ENCODE measurements at places on chromosomes 5 and 9.

GRCh38 chr9:108672475-108673190 is 183.2 kb downstream of the ACTL7B start:
- no peak for DNase-seq

DNA sequence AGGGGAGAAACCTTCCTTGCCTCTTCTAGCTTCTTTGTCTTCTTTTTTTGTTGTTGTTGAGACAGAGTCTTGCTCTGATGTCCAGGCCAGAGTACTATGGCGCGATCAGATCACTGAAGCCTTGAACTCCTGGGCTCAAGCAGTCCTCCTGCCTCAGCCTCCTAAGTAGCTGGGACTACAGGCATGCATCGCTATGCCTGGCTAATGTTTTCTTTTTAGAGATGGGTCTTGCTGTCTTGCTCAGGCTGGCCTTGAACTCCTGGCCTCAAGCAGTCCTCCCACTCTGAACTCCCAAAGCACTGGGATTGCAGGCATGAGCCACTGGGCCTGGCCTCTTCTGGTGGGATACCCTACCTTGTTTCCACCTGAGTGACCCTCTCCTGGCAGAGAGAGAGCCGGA is 3.4 kb upstream of the PAXX start:
- no peak for DNase-seq

GRCh38 chr9:117365438-117365837 is 49.4 kb downstream of the ASTN2 start:
- no peak for DNase-seq

DNA sequence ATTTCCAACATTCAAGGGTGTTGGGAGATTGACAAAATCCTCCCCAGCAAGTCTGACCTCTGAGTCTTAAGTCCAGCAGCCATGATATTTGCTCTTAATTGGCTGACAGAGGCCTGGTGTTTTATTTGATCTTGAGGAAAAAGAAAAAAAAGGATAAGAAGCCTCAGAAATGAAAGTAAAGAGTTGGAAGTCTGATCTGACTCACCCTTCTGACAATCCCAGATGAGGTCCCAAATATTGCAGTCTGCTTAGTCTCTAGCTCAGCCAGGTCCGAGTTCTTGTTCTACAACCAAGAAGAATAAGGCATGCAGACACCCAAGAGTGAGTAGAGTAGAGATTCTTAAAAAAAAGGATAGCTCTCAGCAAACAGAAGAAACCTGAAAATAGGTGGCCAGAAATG is 632.5 kb upstream of the ST8SIA4 start:
- no peak for DNase-seq

DNA sequence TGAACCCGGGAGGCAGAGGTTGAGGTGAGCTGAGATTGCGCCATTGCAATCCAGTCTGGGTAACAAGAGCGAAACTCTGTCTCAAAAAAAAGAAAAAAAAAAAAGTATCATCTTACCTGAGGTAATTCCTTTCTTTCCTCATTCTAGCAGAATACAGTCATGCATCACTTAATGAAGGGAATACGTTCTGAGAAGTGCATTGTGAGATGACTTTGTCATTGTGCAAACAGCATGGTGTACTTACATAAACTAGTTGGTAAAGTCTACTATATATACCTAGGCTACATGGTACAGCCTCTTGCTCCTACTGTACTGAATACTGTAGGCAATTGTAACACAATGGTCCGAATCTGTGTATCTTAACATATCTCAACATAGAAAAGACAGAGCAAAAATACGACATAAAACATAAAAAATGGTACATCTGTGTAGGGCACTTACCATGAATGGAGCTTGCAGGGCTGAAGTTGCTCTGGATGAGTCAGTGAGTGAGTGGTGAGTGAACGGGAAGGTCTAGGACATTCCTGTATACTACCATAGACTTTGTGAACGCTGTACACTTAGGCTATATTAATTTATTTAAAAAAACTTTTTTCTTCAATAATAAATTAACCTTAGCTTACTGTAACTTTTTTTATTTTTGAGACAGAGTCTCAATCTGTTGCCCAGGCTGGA is 100.4 kb downstream of the GLDC start:
- DNase-seq = no peak

- DNase-seq = no peak
Measured at GRCh38 chr9:117273612-117274011, 141.2 kb downstream of the ASTN2 start.

Measured in CD4-positive, alpha-beta T cell treated with Interleukin-21 for 1 hour (primary cell).